ENCODE measurements at places on chromosomes 1 and 21.

DNA sequence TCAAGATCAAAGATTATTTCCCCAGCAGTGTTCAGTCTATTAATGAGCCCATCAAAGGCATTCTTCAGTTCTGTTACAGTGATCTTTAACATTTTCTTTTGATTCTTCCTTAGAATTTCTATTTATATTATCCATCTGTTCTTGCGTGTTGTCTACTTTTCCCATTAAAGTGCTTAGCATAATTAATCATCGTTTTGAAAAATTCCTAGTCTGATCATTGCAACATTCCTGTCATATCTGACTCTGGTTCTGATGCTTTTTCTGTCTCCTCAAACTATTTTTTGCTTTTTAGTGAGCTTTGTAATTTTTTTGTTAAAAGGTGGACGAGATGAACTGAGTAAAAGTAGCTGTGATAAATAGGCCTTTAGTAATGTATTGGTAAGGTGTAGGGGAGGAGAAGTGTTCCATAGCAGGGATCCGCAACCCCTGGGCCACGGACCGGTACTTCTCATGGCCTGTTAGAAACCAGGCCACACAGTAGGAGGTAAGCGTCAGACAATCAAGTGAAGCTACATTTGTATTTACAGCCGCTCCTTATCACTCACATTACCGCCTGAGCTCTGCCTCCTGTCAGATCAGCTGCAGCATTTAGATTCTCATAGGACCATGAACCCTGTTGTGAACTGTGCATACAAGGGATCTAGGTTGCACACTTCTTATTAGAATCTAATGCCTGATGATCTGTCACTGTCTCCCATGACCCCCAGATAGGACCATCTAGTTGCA is 163.3 kb downstream of the PIK3R3 start:
- DNase-seq, result no peak

DNA sequence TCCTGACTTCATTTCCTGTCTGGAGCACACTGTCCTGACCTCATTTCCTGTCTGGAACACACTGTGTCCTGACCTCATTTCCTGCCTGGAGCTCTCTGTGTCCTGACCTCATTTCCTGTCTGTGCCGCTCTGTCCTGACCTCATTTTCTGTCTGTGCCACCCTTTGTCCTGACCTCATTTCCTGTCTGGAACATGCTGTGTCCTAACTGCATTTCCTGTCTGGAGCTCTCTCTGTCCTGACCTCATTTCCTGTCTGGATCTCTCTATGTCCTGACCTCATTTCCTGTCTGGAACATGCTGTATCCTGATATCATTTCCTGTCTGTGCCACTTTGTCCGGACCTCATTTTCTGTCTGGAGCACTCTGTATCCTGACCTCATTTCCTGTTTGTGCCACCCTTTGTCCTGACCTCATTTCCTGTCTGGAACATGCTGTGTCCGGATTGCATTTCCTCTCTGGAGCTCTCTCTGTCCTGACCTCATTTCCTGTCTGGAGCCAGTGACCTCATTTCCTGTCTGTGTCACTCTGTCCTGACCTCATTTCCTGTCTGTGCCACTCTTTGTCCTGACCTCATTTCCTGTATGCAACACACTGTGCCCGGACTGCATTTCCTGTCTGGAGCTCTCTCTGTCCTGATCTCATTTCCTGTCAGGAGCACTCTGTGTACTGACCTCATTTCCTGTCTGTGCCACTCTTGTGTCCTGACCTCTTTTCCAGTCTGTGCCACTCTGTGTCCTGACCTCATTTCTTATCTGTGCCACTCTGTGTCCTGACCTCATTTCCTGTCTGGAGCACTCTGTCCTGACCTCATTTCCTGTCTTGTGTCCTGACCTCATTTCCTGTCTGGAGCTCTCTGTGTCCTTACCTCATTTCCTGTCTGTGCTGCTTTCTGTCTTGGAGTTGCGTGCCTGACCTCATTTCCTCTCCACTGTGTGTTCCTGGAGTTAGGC is 27.6 kb downstream of the SKI start:
- DNase-seq, result peak; percentile 45

GRCh38 chr1:107262467-107263286 is 121.8 kb downstream of the NTNG1 start:
- DNase-seq, result no peak

DNA sequence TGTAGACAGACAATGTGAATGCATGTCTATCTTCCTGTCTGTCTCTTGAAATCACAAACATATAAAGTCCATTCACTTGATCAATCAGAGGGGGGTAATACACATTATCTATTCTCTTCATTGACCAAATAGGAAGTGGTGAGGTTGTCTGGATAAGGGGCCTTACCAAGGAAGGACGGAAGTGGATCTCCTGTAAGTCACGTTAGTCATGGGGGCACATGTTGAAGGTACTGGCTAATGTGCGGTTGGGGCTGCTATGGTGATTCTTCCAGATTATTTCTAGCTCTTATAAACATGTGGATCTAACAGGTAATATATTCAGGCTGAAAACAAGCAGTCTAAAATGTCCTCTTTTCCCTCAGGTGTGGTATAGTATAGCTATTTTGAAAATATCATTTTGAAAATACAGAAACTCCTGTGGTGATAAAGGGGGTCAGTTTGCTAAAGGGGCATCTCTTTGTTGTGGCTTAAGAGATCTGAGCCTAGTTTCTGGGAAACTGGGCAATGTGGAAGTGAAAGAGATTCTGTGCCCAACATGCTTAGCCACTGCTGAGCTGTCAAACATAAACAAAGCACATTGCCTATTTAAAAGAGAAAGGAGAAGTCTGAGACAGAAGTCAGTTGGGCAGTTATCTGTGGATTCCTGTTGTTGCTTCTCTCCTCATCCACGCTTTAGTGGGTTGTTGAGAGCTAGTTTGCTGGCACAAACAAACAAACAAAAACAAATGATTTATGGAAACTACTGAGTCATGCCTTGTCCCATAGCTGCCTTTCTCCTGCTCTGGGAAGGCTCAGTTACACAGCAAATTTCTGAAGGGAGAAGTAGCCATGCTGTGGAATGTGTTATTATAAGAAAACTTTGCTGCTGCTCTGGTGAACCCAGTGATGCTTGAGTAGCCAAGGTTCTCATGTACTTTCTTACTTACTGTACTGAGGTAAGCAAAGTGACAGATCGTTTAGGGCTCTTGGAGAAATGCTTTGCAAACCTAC is 166.9 kb downstream of the HLX start:
- no peak for DNase-seq

DNA sequence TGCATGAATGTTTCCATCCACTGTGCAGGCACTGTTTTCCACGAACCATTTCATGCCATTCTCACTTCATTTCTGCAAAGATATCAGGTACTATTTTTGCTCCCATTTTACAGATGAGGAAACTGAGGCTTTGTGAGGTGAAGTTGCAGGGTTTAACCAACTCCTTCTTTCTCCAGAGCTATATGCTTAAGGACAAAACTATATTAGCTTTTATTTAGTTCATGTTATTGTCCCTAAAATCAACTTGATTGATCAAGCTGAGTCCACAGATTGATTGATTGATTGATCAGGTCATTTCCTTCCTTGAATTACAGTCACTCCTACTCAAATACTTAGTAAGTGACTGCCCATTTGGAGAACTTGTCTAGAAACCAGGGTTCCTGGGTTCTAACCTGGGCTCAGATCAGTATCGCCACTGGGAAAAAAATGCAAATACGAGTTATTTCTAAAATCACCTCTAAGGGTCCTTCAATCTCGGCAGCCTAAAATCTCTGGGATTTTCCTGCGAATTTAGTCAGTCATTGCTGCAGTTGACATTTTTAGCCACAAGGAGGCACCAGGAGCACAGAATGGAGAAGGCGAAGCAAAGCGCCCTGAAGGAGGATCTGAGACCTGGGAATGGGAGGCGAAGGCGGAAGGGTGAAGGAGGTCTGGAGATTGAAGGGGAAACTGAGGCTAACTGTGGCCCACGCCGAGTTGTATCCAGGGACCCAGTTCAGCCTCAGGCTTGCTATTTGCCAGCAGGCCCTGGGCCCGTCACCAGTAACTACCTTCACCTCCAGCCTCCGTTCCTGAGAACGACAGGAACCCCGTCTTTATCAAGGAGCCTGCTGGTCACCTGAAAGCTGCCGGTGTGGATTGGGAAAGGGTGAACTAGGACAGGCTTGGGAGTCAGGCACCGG is 14.3 kb upstream of the MUL1 start:
- peak; percentile 30 for DNase-seq

GRCh38 chr1:115356356-115356755 is 18.3 kb upstream of the NGF start:
- no peak for DNase-seq

- DNase-seq, result no peak
Measured at GRCh38 chr1:114353262-114353661, 157.7 kb downstream of the TRIM33 start.

DNA sequence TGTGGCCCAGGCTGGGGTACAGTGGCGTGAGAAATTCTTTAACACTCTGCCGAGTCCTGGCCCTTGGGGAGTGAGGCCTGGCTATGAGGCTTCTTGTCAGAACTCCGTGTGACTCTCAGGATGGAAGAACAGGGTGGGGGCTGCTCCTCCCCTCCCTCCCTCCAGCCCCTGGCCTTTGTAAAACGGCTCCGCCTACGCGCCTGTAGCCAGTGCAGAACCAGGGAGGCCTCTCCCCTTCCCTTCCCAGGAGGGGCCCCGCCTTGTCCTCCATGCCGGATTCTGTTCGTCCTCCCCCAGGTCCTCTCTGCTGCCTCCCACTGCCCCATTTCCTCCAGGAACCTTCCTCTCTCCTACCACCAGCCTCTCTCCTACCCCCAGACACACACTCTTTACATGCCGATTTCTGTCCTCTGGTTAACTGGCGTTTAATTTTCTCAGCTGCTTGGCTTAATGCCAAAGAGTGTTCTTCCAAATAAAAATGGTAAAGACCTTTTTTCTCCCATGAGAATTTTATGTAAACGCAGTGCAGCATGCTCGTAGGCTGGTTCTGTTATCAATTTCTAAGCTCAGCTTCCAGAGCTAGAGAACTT is 21.0 kb downstream of the PDE9A start:
- no peak for DNase-seq

GRCh38 chr1:34645919-34646318 is 108.9 kb upstream of the GJB5 start:
- DNase-seq, result no peak

DNA sequence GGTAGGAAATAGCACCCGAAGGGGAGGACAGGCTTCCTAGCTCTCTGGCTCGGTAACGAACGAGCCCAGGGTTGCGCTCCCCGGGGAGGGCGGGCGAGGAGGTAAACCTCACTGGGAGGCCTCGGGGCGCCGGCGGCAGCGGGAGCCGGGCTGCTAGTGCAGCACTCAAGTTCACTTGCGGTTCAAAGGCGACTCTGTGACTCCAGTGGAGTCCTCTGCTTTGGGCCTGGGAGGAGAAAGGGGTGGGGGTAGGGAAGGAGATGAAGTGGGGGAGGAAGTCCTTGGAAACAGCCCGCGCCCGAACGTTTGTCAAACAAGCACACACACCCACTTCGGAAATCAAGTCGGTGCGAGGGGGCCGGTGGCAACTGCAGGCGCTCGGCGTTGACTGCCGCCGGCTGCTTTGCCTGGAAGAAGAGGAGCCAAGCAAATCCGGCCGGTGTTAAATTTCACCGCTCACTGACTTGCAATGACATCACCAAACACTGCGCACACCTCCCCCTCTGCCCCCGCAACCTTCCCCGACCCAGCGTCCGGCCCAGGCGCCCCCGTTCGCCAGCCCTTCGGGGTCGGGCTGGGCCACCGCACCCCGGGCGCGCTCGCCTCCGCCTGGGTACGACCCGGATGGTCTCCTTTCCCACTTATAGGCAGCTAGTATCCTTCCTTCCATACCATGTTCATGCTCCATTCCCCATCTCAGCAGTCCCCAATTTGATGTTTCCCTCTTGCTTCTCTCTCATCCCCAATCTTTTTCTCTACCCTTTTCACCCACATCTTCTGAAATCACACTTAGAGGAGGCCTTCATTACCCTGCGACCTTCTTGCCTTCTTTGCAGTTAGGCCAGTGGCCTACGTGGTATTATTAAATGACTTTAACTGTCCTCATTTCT is at the start of gene COL24A1:
TSS of gene COL24A1 (minus strand) at position 207 of the 890 bp plus-strand sequence. CDS start 376 bp downstream, outside the sequence.
- peak; percentile 9 for DNase-seq

GRCh38 chr1:23196627-23197328 is 20.5 kb downstream of the HTR1D start:
- no peak for DNase-seq
